ENCODE measurements at places on chromosomes 11 and 22.
A peak's percentile ranks its signal among the peaks of the same experiment; 100 is the strongest.

DNA sequence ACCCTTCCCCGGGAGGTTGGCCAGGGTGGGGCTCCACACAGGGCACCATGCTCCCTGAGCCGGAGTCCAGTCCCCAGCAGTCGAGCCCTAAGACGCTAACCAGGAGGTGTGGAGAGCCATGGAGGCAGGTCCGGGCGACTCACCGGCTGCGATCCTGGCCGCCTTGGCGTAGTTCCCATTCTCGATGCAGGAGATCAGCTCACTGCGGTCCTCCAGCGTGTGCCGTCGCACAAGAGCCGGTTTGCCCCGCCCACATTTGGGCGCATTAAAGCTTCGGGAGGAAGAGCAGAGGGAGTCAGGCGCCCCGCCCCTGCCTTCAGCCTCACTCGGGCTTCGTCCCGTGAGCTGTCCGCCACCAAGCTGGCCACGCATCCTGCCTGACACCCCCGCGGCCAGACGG lies 50.8 kb downstream of the BRD1 start:
- no peak for DNase-seq

- no peak for DNase-seq
Observed at GRCh38 chr22:44686873-44687600, 15.0 kb upstream of the PRR5 start.

DNA sequence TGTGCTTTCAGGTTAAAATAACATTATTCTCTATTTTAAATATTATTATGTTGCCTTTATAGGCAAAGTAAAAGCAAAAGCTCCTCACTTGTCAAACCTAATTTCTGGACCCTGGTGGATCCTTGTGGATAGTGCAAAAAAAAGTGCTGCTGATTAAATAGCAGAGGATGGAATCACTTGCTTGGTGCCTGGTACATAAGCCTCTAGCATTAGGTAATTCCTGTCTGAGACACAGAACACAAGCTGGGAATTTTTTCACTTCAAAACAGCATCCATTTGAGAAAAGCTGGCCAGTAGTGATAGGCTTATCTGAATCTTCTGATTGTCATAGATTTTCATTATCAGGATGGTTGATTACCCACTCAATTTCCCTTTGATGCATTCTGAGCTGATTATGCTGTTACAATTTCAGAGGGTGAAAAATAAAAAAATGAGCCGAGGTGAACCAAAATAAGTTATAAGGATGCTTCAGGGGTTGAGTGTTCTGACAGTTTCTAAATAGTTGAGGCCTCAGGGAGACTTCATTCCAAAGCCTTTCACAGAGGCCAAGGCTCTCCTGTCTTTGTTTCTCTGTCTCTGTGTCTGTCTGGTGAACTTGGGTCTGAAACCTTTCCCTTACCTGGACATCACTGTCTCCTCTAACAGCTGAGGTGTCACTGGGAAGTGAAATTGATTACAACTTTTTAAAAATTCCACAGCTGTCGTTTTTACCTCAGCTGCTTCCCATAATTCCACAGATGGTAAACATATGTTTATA lies 242.9 kb downstream of the NELL1 start:
- no peak for DNase-seq

DNA sequence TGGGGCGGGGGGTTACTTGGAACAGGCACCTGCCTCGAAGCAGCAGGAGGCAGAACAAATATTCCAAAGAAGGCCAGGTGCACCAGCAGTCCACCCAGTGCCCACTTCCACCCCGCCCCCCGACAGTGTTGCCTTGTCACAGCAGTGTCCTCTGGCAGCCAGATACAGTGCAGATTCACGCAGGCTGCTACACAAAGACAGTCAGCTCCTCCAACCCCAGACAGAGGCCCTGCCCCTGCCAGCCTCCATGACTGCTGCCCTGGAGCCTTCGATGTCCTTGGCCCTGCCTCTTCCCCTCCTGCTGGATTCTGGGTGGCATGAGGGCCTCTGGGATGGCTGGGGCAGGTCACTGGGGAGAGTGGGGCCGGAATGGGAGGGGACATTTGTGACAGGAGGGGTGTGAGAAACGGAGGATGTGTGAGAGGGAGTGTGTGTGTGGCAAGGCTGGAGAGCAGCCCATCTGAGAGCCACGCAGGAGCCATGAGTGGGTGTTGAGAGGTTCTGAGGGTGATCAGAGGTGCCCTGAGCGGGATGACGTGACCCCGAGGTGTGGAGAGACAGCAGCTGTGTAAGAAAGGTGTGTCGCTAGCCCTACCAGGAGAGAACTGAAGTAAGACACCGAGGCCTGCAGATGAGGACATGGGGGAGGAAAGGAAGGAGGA lies 173.7 kb downstream of the CEP164 start:
- DNase-seq = no peak

DNA sequence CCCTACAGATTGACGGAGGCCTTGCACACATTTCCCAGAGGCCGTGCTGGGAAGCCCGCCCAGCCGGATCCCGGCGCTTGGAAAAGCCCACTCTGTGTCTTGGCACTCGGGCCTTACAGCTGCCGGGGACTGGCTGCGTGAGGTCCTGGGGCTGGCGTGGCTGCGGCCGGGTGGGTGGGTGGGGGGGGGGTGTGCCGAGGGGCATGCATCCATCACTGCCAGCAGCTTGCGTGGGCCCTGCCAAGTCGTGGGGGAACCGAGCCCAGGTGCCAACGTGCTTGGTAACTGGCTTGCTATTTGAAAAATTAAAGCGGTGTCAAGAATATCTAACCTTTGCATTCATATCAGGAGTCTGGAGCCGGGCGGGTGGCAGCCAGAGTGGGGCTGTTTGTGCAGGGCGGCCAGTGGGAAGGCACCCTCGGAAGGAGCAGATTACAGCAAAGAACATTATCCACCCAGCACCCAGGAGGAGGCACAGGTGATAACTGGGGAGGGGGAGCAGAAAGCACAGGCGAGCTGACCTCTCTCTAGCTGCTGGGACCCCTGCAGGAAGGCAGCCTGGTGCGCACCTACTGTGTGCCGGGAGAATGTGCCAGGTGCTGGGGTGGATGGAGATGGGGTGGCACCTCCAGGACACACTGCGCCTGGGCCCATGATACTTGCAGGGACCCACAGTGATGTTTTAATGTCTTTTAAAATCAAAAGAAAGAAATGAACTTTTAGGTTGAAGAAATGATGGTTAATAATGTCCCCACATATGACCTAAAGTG lies 28.5 kb upstream of the SMIM38 start:
- no peak for DNase-seq

DNA sequence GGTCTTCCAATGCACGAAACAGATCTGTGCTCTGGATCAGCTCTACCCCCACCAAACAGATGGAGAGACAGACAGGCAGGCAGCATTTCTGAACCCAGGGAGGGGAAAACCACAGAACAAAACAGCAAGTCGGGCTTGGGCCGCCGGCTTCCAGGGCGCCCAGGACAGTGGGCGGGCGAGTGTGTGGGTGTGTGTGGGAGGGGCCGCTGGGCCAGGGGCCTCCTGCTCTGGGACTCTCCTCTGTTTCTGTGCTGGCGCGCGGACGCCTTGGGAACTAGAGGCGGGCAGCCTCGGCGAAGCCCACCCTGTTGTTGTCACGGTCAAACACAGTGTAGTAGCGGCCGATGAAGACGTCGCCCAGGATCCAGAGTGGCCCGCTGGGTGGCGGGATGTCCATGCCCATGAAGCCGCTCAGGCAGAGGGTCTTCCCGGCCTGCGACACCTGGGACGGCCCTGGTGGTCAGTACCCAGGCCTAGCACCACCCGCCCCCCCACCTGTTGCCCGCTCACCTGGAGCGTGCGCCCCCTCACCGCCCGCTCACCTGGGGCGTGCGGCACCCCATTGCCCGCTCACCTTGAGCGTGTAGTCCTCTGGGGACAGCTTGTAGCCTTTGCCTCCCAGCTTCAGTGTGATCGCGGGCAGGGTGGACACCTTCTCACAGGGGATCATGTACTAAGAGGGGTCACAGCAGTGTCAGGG lies 3.0 kb upstream of the IFITM10 start:
- DNase-seq = no peak

GRCh38 chr22:19900707-19901436 lies 40.7 kb upstream of the COMT start:
- DNase-seq = no peak

- no peak for DNase-seq
Observed at GRCh38 chr11:87306262-87306851, 268.6 kb downstream of the TMEM135 start.

GRCh38 chr11:26323837-26324236 lies 8.1 kb upstream of the ANO3 start:
- no peak for DNase-seq

DNA sequence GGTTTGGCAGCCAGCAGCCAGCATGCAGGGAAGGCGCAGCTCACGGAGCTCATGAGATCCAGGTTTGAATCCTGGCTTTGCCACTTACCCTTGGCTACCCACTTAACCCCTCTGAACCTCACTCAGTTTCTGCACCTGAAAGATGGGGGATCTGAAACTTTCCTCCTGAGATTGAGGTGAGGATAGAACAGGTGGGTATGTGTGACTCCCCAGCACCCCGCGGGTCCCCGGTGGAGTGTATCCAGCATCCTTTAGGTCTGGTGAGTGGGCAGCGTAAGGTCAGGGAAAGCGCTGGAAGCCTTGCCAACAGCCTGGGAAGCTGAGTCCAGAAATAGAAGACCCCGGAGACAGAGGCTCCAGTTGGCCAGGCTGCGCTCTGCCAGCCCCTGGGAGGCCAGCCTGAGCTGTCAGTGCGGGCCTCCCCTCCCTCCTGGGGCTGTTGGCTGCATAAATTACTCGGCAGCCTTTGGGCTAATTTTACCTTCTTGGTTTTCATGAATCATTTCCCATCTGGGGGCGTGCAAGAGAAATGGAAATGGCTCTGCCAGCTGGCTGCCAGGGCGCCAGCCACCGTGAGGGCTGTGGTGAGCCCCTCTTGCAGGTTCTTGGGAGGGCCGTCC lies 17.6 kb downstream of the PRDM11 start:
- DNase-seq = no peak

GRCh38 chr11:132472411-132473172 lies 1059.7 kb downstream of the OPCML start:
- no peak for DNase-seq

- DNase-seq = no peak
Observed at GRCh38 chr11:87473174-87473573, 435.4 kb downstream of the TMEM135 start.

DNA sequence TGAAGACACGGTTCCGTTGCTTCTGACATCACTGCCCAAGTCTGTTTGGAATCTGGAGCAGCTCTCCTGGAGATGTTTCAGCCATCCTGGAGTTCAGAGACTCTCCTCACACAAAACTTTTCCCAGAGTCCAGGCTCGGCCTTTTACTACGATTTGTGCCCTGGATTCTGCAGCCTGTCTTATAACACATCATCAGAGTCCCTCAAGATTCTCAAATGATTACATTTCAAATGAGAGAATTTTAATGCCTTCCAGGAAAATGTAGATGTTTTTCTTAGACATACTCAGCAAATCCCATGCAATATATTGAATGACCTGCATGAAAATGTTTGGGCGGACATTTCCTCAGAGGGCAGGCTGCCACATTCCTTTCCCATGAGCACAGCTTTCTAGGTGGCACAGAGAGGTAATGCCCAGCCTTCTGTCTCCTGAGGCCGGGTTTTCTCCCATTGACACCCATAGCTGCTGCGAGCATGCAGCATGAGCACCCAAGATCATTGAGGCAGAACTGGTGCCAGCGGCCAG lies 129.1 kb downstream of the SNX19 start:
- no peak for DNase-seq

DNA sequence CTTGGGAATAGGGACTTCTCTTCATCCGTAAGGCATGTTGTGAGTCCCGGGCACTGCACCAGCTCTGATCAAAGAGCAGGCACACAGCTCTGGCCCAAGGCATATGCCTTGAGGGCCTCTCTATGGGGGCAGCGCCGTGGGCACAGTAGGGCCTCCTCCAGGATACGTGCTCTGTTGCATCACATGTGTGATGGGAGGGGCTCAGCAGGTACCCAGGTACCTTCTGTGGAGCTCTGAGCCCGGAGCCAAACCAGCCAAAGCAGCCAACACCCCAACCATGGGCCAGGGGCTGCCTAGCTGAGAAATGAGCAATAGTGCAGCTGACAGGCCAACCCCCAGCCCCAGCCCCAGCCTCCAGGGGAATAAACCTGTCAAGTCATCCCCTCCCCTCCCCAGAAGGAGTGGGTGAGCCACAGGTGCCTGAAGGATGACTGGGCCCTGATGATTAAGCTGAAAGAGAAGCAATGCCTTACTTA lies 79.7 kb upstream of the SHISAL1 start:
- DNase-seq = no peak

- no peak for DNase-seq
Observed at GRCh38 chr22:48950151-48950915, 877.3 kb downstream of the BRD1 start.

DNA sequence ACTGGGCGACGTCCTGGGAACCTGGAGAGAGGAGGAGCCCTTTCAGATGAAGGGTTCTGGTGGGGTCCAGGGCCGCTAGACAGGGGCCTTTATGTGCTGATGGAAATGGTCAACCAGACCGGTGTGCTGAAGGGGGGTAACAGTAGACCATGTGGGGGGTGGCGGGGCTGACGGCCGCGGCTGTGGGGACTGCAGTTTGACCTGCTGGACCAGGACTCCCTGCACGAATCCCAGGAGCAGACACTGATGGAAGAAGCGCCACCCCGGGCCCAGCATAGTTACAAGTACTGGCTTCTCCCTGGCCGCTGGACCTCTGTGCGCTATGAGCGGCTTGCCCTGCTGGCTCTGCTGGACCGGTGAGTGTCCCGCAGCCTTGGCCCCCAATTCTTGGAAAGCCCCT lies 6.4 kb downstream of the PCNX3 start:
- DNase-seq = no peak

- DNase-seq = peak; percentile 1
Observed at GRCh38 chr11:12599408-12600143, 74.6 kb upstream of the TEAD1 start.

GRCh38 chr11:17546240-17546639 lies 819 bp upstream of the OTOG start:
- DNase-seq = no peak

- DNase-seq = no peak
Observed at GRCh38 chr11:27496461-27496860, 10.1 kb downstream of the LIN7C start.

- no peak for DNase-seq
Observed at GRCh38 chr11:61144511-61145179, 16.6 kb downstream of the VPS37C start.

DNA sequence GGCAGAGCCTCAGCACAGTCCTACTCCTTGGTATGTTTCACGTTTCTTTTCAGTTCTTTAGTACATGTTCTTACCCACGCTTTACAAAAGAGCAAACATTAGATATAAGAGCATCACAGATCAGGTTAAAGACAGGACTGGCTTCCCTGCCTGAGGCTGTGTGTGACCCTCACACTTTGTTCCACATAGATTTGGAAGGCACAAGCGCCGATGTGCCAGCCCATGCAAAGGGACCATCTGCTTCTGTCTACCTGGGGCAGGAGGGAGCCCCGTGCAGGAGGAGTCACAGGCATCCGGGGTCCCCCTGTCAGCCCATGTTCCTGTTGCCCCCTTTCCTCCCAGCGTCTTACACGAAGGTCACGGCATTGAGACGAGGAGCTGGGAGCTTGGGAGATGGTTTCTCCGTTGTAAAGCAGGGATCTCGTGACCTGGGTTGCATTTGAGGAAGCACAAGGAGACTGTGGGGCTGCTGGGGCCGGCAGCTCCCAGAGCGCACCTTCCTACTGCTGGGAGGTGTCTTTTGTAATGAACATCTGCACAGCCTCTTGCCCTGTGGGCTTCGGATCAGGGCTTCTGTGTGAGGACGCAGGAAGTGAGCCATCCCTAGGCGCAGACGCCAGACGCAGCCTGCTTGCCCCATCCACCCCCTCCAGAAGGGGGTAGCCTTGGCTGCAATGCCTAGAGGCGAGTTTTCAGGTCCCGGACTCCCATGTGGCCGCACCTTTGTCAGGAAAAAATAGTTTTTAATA lies 72.6 kb downstream of the SCN3B start:
- DNase-seq = no peak

- no peak for DNase-seq
Observed at GRCh38 chr22:24432059-24432853, 4.9 kb downstream of the ADORA2A start.

Data from stimulated activated CD8-positive, alpha-beta memory T cell treated with anti-CD3 and anti-CD28 coated beads, Interleukin-7, amount 100 ng/mL, for 1 hour (primary cell).